ENCODE measurements at places on chromosomes 6 and 20.
A peak's percentile ranks its signal among the peaks of the same experiment; 100 is the strongest.

GRCh38 chr20:31691646-31692275 is 30.9 kb downstream of the BCL2L1 start:
- DNase-seq = peak; percentile 85

GRCh38 chr6:61193771-61194170 is 1092.3 kb downstream of the KHDRBS2 start:
- no peak for DNase-seq

DNA sequence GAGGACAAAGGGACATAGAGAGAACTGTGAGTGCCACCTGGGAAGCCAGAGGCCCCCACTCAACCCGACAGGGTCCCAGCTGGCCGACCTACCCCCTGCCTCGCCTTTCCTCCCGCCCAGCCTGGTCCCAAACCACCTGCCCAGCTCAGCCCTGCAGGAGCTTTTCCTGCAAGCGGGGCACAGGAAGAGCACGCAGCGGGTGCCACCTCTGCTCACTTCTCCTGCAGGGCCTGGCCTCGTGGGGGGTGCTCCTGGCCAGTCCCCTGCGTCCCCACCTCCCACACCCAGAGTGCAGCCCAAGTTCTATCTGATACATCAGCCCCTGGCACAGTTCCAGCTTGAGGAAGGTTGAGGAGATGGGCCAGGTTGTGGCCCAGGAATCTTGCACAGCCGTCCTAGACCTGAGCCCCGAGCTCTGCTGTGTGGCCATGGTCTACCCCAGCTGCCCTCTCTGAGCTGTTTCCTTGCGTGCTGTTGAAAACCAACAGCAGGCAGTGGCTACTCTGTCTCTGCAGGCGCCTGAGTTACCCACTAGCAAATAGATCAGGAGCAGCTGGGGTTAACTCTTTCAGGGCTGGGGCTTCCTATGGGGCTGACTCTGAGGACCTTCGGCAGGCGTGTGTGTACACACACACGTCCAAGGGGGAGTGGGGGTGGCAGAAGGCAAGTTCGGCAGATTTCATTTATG is 1.7 kb downstream of the NECAB3 start:
- no peak for DNase-seq

DNA sequence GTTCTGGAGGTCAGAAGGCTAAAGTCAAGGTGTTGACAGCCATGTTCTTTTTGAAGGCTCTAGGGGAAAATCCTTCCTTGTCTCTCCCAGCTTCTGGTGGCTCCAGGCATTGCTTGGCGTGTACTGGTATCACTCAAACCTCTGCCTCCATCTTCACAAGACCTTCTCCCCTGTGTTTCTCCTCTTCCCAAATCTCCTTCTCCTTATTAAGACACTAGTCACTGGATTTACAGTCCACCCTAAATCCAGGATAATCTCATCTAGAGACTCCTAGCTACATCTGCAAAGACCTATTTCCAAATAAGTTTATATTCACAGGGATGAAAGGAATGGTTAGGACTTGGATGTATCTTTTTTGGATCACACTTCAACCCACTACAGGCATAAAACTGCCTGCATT is 26.0 kb upstream of the CTAGE9 start:
- DNase-seq = no peak

GRCh38 chr6:38603966-38604365 is 35.8 kb downstream of the BTBD9 start:
- DNase-seq = peak; percentile 62

GRCh38 chr6:43740961-43741764 is 28.8 kb upstream of the VEGFA start:
- no peak for DNase-seq

- DNase-seq = no peak
Observed at GRCh38 chr6:21754891-21755290, 161.3 kb downstream of the SOX4 start.

DNA sequence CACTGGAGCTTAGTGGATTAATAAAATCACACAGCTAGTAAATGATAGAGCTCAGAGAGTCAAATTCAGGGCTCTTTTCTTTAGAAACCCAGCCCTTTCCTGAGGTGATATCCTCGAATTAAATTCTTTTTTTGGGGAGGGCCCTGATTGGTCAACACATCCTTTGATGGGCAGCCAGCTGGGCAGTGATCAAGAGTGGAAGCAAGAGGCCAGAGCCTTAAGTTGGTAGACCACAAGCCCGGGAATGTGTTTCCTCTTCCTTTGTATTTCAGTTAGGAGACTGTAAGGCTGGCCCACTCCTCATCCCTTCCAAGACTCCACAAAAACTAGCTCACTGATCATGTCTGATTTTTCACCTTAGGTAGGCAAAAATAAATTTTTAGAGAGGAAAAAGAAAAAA is 640.5 kb downstream of the DHX35 start:
- no peak for DNase-seq

- DNase-seq = no peak
Observed at GRCh38 chr6:101799531-101799930, 406.0 kb downstream of the GRIK2 start.

- DNase-seq = peak; percentile 43
Observed at GRCh38 chr6:24859608-24860200, 61.0 kb upstream of the ARMH2 start.

GRCh38 chr6:107075951-107076381 is 39.3 kb downstream of the BEND3 start:
- DNase-seq = peak; percentile 81

DNA sequence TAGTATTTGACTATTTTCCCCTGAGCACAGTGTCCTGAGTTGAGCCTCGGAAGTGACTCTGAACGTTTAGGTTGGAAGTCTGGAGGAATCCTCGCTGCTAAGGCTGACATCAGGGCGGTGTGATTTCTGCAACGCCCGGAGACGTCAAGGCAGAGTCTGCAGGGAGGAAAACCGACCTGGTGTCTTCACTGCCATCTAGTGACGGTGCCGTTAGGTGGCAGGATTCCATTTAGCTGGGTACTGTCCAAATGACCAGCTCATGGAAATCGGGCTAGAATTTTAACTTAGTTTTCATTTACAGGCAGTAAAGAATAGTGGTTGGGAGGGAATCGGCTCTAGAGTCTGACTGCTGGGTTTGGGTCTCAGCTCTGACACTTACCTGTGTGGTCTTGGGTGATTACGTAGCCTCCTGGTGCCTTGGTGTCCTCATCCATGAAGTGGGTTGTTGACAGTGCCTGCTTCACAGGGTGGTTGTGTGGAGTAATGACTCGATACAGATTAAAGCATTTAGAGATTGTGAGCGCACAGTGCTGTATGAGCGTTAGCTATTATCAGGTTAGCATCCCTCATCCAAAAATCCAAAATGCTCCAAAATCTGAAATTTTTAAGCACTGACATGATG is 35.0 kb downstream of the FOXF2 start:
- DNase-seq = peak; percentile 71

GRCh38 chr20:10978713-10979112 is 304.9 kb upstream of the JAG1 start:
- no peak for DNase-seq

GRCh38 chr6:138155443-138155842 is 6.3 kb upstream of the ARFGEF3 start:
- no peak for DNase-seq

- no peak for DNase-seq
Observed at GRCh38 chr20:54108817-54109216, 38.4 kb upstream of the BCAS1 start.

- no peak for DNase-seq
Observed at GRCh38 chr20:1579488-1579887, 22.0 kb upstream of the SIRPD start.

DNA sequence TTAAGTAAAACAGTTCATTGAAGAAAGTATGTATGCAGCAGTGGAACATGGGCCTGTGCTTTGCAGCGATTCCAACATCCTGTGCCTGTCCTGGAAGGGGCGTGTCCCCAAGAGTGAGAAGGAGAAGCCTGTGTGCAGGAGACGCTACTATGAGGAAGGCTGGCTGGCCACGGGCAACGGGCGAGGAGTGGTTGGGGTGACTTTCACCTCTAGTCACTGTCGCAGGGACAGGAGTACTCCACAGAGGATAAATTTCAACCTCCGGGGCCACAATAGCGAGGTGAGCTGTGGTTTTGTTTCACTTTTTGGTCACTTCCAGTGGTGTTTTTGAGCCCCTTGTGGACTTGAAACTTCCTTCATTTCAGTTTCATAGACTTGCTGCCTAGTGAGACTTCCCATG is 1.7 kb downstream of the TULP4 start:
- DNase-seq = no peak

DNA sequence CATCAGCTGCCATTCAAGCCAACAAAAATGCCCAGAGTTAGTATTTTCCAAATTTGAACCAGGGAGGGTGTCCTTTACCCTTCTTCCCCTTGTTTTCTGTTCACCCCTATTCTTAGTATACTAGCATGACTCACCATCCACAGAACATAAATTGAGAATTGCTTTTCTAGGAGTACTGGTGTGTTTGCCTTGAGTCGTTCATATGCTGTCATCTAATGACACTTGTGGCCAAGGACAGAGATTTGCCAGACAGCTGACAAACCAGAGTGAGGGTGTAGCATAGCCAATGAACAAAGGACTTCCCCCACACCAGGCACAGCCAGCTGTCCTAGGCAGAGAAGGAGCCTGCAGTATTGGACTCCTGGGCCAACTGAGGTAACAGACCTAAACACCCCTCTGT is 62.2 kb downstream of the FILIP1 start:
- no peak for DNase-seq

- DNase-seq = no peak
Observed at GRCh38 chr20:47540443-47541354, 39.0 kb downstream of the NCOA3 start.
